ENCODE measurements at places on chromosomes 11 and 22.

DNA sequence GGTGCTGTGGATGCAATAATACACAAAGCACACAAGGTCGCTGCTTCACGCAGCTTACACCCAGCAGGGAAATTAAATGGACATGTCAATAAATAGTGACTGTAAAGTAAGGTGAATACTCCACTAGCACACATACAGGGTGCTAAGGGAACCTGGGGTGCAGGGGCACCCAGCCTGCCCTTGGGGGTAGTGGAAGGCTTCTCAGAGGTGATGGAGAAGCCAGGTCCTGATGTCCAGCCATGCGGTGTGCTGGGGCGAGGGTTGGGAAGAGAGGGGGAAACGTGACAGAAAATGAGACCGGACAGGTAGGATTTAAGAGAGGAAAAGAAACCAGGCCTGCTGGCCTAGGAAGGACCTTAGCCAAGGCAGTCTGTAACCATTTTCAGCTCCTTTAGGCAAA lies 200.5 kb downstream of the GRIK4 start:
- peaks cover 23% of the 10 kb centered on the region for H3K27me3 ChIP-seq
- H3K4me3 ChIP-seq = no peak overlapping the region
- no peaks in the 10 kb centered on the region for H3K36me3 ChIP-seq
- H3K27ac ChIP-seq = no peak overlapping the region

- H3K27ac ChIP-seq = no peak overlapping the region
- no peak for DNase-seq
- H3K4me1 ChIP-seq = no peaks in the 10 kb centered on the region
These were observed 28.2 kb downstream of the OR6Q1 start for GRCh38 chr11:58059007-58059350.

- H3K27ac ChIP-seq = no peak overlapping the region
- DNase-seq = no peak
- H3K27me3 ChIP-seq = no peaks in the 10 kb centered on the region
- peaks cover 58% of the 10 kb centered on the region for H3K36me3 ChIP-seq
- H3K4me3 ChIP-seq = no peak overlapping the region
These were observed 8.4 kb downstream of the IL18BP start for GRCh38 chr11:72007089-72007476.

GRCh38 chr22:27780161-27780575 lies 21.4 kb downstream of the MN1 start:
- no peak overlapping the region for H3K4me3 ChIP-seq
- H3K27ac ChIP-seq = no peak overlapping the region
- no peaks in the 10 kb centered on the region for H3K4me1 ChIP-seq
- H3K36me3 ChIP-seq = no peaks in the 10 kb centered on the region
- H3K27me3 ChIP-seq = peaks cover 24% of the 10 kb centered on the region
- DNase-seq = no peak

GRCh38 chr11:46112961-46113607 lies 8.2 kb downstream of the PHF21A start:
- peaks cover 43% of the 10 kb centered on the region for H3K4me1 ChIP-seq
- H3K27ac ChIP-seq = no peak overlapping the region
- H3K4me3 ChIP-seq = no peak overlapping the region
- DNase-seq = peak; percentile 36
- peaks cover 3% of the 10 kb centered on the region for H3K36me3 ChIP-seq

GRCh38 chr22:46196278-46196677 lies 46.0 kb downstream of the PPARA start:
- no peak overlapping the region for H3K27ac ChIP-seq
- H3K4me1 ChIP-seq = no peaks in the 10 kb centered on the region
- peaks cover 7% of the 10 kb centered on the region for H3K36me3 ChIP-seq

- H3K27ac ChIP-seq = no peak overlapping the region
- H3K4me1 ChIP-seq = peaks cover 25% of the 10 kb centered on the region
- no peak overlapping the region for H3K4me3 ChIP-seq
- no peak for DNase-seq
These were observed 34.2 kb downstream of the TBC1D22A start for GRCh38 chr22:46796566-46797195.

GRCh38 chr11:28697920-28698827 lies 590.0 kb downstream of the METTL15 start:
- H3K4me1 ChIP-seq = no peaks in the 10 kb centered on the region
- no peak overlapping the region for H3K27ac ChIP-seq
- no peaks in the 10 kb centered on the region for H3K27me3 ChIP-seq

DNA sequence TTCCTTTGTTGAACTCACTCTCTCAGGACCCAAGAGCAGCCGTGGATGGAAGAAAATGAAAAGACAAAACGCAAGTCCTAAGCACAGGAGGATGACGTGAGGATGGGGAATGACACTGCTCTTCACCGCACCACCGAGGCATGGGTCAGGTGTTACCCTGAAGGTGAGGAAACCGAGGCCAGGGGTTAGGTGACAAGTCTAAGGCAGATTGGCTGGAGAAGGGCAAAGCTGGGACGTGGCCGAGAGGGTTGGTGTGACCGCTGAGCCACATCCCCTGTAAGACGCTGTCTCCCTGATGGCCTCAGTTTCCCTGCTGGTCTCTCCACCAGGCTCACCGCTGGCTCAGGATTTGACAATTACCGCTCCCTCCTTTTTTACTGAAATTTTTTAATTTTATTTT lies 284.4 kb downstream of the CTTN start:
- no peak for DNase-seq
- no peaks in the 10 kb centered on the region for H3K4me1 ChIP-seq
- H3K36me3 ChIP-seq = no peaks in the 10 kb centered on the region
- no peak overlapping the region for H3K27ac ChIP-seq
- peaks cover 5% of the 10 kb centered on the region for H3K27me3 ChIP-seq
- no peak overlapping the region for H3K4me3 ChIP-seq

DNA sequence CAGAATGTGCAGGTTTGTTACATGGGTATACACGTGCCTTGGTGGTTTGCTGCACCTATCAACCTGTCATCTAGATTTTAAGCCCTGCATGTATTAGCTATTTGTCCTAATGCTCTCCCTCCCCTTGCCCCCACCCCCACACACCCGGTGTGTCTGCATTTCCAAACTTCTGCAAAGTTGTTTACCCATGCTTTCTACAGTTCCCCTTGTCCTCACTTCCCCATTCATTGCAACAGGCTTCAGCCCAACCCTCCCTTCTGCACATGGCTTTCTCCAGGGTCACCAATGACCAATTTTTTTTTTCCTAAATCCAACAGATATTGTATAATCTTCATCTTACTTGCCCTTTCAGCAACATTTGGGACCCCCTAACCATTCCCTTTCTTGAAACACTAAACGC lies 32.0 kb upstream of the NUP50 start:
- no peak overlapping the region for H3K4me3 ChIP-seq
- no peaks in the 10 kb centered on the region for H3K27me3 ChIP-seq
- DNase-seq = no peak
- H3K4me1 ChIP-seq = peaks cover 29% of the 10 kb centered on the region
- H3K36me3 ChIP-seq = peaks cover 26% of the 10 kb centered on the region
- no peak overlapping the region for H3K27ac ChIP-seq

GRCh38 chr11:2739531-2740274 lies 39.9 kb upstream of the KCNQ1OT1 start:
- no peak overlapping the region for H3K27ac ChIP-seq
- no peaks in the 10 kb centered on the region for H3K27me3 ChIP-seq
- no peak overlapping the region for H3K4me3 ChIP-seq
- H3K4me1 ChIP-seq = no peaks in the 10 kb centered on the region

DNA sequence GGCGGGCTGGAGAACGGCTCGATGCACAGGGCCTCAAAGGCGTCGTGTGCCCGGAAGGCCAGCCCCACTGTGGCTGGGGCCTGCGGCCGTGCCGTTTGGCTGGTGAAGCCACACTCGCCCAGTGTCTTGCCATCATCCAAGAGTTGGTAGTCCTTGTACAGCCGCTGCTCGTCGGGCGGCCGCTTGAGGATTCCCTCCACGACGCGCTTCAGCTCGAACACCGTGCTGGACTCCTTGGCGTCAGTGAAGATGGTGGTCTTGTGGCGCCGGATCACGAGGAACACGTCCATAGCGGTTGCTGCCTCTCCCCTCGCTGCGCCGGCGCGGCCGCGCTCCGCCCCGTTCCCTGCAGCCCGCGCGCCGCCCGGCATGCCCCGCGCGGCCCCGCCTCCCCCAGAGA lies 30.3 kb upstream of the PRDM10 start:
- DNase-seq = no peak
- H3K4me3 ChIP-seq = no peak overlapping the region
- peaks cover 4% of the 10 kb centered on the region for H3K27me3 ChIP-seq
- H3K36me3 ChIP-seq = no peaks in the 10 kb centered on the region
- H3K4me1 ChIP-seq = no peaks in the 10 kb centered on the region
- H3K27ac ChIP-seq = no peak overlapping the region

DNA sequence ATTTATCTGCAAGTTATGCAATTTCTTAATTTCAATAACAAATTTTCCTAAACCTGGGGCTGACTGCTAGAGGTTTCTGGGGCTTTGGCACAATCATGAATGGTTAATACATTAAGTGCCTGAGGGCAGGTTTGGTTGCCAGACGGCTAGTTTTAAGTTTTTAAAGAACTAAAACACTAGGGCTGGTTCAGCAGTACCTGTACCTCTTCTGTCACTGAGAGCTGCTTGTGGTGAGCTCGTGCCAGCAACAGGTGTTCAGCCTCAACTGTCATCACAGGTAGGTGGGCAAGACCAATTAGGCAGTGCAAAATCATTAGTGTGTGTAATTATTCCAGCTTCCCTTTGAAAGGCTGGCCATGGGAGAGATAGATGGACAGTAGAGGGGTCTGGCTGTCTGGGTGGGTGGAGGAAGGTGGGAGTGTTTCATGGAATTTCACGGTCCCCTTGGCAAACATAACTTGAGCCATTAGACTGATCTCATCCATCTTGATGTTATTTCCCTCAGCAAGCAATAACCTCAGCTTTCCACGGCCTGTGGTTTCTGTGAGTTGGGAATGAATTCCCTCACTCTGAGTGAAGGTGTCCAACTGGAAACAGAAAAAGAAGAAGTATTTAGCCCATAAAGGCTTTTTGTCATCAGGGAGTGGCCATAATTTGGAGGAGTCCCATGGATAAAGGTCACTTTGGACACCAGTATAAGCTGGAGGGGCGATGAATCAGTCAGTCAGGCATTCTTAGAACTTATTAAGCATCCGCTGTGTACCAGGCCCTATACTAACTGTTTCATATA lies 114.8 kb downstream of the SNX19 start:
- DNase-seq = no peak
- H3K27me3 ChIP-seq = peaks cover 4% of the 10 kb centered on the region
- no peak overlapping the region for H3K27ac ChIP-seq
- H3K4me3 ChIP-seq = no peak overlapping the region
- no peaks in the 10 kb centered on the region for H3K4me1 ChIP-seq
- no peaks in the 10 kb centered on the region for H3K36me3 ChIP-seq

- no peak overlapping the region for H3K27ac ChIP-seq
- no peak for DNase-seq
- H3K4me1 ChIP-seq = no peaks in the 10 kb centered on the region
- no peaks in the 10 kb centered on the region for H3K36me3 ChIP-seq
- H3K4me3 ChIP-seq = no peak overlapping the region
- H3K27me3 ChIP-seq = peaks cover 22% of the 10 kb centered on the region
These were observed 53.6 kb downstream of the MPPED1 start for GRCh38 chr22:43465291-43466015.

DNA sequence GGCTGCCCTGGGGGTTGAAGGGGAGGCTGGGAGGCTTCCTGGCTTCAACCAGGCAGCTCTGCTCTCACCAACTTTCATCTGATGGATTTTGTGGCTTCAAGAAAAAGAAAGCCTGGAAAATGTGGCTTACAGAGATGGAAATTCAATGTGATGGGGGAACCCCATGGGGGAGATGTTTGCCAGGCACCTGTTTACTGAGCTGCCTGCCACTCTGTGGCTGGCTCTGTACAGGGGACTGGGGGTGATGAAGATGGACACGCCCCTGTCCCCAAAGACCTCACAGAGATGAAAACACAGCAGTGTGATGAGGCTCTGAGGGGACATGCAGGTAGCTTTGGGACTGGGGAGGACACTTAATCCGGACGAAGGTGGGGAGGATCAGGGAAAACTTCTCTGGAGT lies 10.1 kb downstream of the TMEM258 start:
- no peak for DNase-seq
- H3K36me3 ChIP-seq = peaks cover 7% of the 10 kb centered on the region
- peaks cover 22% of the 10 kb centered on the region for H3K27me3 ChIP-seq
- H3K4me3 ChIP-seq = no peak overlapping the region

GRCh38 chr22:27892811-27893210 lies 26.2 kb downstream of the PITPNB start:
- H3K36me3 ChIP-seq = peaks cover 65% of the 10 kb centered on the region
- no peaks in the 10 kb centered on the region for H3K4me1 ChIP-seq
- peak overlapping the region; percentile 63 for H3K27ac ChIP-seq
- H3K4me3 ChIP-seq = no peak overlapping the region

DNA sequence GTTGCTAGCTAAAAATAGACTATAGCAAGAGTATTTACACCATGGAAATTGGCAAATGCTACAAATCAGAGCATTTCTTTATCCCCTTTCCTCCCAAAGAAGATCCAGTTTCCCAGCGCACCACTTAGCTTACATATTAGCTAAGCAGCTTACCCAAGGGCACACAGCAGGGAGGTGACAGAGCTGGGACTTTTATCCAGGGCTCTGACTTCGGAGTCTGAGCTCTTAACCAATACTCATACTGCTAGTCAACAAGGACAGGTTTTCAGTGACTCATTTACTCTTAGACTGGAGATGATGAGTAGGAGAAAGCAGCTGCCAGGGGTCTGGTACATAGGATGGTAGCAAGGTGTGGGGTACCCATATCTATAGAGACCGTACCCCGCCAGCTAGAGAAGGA lies 38.4 kb downstream of the NAV2 start:
- no peak for DNase-seq
- H3K4me3 ChIP-seq = no peak overlapping the region
- no peaks in the 10 kb centered on the region for H3K36me3 ChIP-seq
- peaks cover 3% of the 10 kb centered on the region for H3K27me3 ChIP-seq

DNA sequence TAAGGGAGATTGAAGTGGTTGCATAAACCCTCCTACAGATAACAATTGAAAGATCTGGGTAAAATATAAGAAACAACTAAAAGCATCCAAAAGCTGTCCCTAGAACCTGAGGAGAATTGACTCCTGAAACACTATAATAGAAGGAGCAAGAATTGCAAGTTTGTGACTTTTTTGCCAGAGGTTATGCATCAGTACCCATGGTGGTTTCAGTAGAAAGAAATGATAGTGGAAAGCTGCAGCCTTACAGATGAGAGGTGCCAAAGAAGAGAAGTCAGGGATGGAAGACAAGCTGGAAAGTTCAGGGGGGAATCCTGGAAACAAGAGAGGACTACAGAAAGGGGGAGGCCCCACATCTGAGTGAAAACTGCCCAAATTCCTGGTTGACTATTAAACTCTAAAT lies 80.7 kb downstream of the PACS1 start:
- no peak overlapping the region for H3K27ac ChIP-seq
- peaks cover 22% of the 10 kb centered on the region for H3K4me1 ChIP-seq
- H3K36me3 ChIP-seq = peaks cover 18% of the 10 kb centered on the region
- DNase-seq = no peak
- no peaks in the 10 kb centered on the region for H3K27me3 ChIP-seq

GRCh38 chr11:43427971-43428370 lies 69.3 kb downstream of the TTC17 start:
- H3K27ac ChIP-seq = no peak overlapping the region
- no peaks in the 10 kb centered on the region for H3K27me3 ChIP-seq
- H3K4me3 ChIP-seq = no peak overlapping the region
- H3K36me3 ChIP-seq = peaks cover 9% of the 10 kb centered on the region
- DNase-seq = no peak
- no peaks in the 10 kb centered on the region for H3K4me1 ChIP-seq

GRCh38 chr11:80899381-80899780 lies 1458.6 kb upstream of the TENM4 start:
- H3K27ac ChIP-seq = no peak overlapping the region
- H3K4me1 ChIP-seq = no peaks in the 10 kb centered on the region
- no peak for DNase-seq
- H3K27me3 ChIP-seq = no peaks in the 10 kb centered on the region
- no peak overlapping the region for H3K4me3 ChIP-seq
- H3K36me3 ChIP-seq = no peaks in the 10 kb centered on the region
